H4 (cell line): ENCODE measurements at places on chromosomes 7 and 10. TPM values are rescaled to one million over a fixed set of nuclear protein-coding genes. Genes with fewer than 3 reads are reported as not detected.

PLPP4 gene
- total RNA-seq: 2.6 and 14.7 TPM in 2 replicates

FAM237B gene
- not detected in 2 replicates for total RNA-seq

RPEL1 gene
- total RNA-seq: 0.08 TPM in 1 of 2 replicates, not detected in the other

RHOBTB1 gene
- 39.8 and 41.1 TPM in 2 replicates for total RNA-seq

ZNF727 gene
- 0.99 and 1.2 TPM in 2 replicates for total RNA-seq

TAS2R16 gene
- total RNA-seq: not detected in 2 replicates
